ENCODE measurements at places on chromosomes 11 and 22. TPM values are rescaled to one million over a fixed set of nuclear protein-coding genes. Genes with fewer than 3 reads are reported as not detected.

Gene YPEL4
- total RNA-seq, result 0.38 TPM

Gene KDM4F
- not detected for total RNA-seq

Gene OVOL1
- total RNA-seq, result 0.45 TPM

Gene TRPM5
- total RNA-seq, result not detected

Gene GAL
- 8.4 TPM for total RNA-seq

Gene HBB
- not detected for total RNA-seq

Gene CABP7
- total RNA-seq, result 0.06 TPM

Gene SORL1
- 47.9 TPM for total RNA-seq

Gene MS4A12
- total RNA-seq, result not detected

Gene P2RX6
- 0.43 TPM for total RNA-seq

Gene PGA4
- total RNA-seq, result not detected

Gene PDGFB
- total RNA-seq, result 0.40 TPM

Gene TMEM191C
- 1.3 TPM for total RNA-seq

Gene PIH1D2
- 0.82 TPM for total RNA-seq

Gene KLHL35
- total RNA-seq, result 0.58 TPM

Gene TMEM218
- 16.6 TPM for total RNA-seq

Gene PES1
- total RNA-seq, result 199 TPM

Gene FOLR2
- total RNA-seq, result not detected

Gene CDC42BPG
- 0.54 TPM for total RNA-seq

Gene OR8G1
- total RNA-seq, result not detected

Gene DNHD1
- total RNA-seq, result 11.6 TPM

Gene RIBC2
- total RNA-seq, result 8.2 TPM

Gene F2
- not detected for total RNA-seq

Gene GLYAT
- not detected for total RNA-seq

Data from activated naive CD8-positive, alpha-beta T cell treated with anti-CD3 and anti-CD28 coated beads for 36 hours (primary cell).